ENCODE measurements at places on chromosomes 6 and 20. TPM values are rescaled to one million over a fixed set of nuclear protein-coding genes. Genes with fewer than 3 reads are reported as not detected.
A peak's percentile ranks its signal among the peaks of the same experiment; 100 is the strongest.

Gene RAD21L1
- not detected for total RNA-seq

Gene FAM83B
- 29.2 TPM for total RNA-seq

Gene ADAT2
- total RNA-seq, result 4.2 TPM

Gene ACSS1
- 20.5 TPM for total RNA-seq

Gene NINL
- 27.1 TPM for total RNA-seq

Gene PNPLA1
- total RNA-seq, result 0.57 TPM

Gene NKX2-4
- not detected for total RNA-seq

Gene TAF8
- total RNA-seq, result 25.1 TPM

- no peaks in the 10 kb centered on the region for H3K27me3 ChIP-seq
- H3K4me3 ChIP-seq, result no peak overlapping the region
- peak overlapping the region; percentile 14 for H3K27ac ChIP-seq
- peaks cover 10% of the 10 kb centered on the region for H3K4me1 ChIP-seq
- peaks cover 7% of the 10 kb centered on the region for H3K36me3 ChIP-seq
These were observed 10.7 kb downstream of the MAPRE1 start for GRCh38 chr20:32830437-32830836.

GRCh38 chr6:86934365-86934764, 3.0 kb upstream of the HTR1E start:
- H3K27ac ChIP-seq, result no peak overlapping the region
- H3K36me3 ChIP-seq, result no peaks in the 10 kb centered on the region
- H3K4me1 ChIP-seq, result no peaks in the 10 kb centered on the region

- peaks cover 11% of the 10 kb centered on the region for H3K4me1 ChIP-seq
- no peaks in the 10 kb centered on the region for H3K36me3 ChIP-seq
- DNase-seq, result peak; percentile 22
- H3K4me3 ChIP-seq, result no peak overlapping the region
- peak overlapping the region; percentile 11 for H3K27ac ChIP-seq
These were observed 33.7 kb downstream of the RNF146 start for GRCh38 chr6:127300411-127300810.

DNA sequence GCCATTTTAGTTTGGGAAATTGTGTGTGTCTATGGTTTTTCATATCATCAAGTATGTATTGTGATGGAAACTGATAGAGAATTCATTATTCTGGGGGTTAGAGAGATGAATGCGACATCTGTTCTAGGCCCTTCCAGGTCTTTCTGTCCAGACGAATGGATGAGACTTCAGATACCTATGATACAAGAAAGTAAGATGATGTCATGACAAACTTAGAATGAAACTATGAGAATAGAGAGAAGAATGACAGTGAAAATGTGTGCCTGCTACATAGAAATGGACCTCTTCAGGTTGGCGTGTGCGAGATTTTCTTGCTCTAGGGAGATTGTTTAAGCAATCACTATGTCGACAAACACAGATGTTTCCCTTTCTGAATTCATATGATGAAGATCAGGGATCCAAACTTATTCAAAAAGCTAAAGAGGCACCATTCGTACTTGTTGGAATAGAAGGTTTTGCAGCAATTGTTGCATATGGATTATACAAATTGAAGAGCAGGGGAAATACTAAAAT, 76.1 kb downstream of the SCAND1 start:
- H3K4me3 ChIP-seq, result no peak overlapping the region
- no peak overlapping the region for H3K27ac ChIP-seq
- H3K36me3 ChIP-seq, result no peaks in the 10 kb centered on the region
- H3K27me3 ChIP-seq, result no peaks in the 10 kb centered on the region

DNA sequence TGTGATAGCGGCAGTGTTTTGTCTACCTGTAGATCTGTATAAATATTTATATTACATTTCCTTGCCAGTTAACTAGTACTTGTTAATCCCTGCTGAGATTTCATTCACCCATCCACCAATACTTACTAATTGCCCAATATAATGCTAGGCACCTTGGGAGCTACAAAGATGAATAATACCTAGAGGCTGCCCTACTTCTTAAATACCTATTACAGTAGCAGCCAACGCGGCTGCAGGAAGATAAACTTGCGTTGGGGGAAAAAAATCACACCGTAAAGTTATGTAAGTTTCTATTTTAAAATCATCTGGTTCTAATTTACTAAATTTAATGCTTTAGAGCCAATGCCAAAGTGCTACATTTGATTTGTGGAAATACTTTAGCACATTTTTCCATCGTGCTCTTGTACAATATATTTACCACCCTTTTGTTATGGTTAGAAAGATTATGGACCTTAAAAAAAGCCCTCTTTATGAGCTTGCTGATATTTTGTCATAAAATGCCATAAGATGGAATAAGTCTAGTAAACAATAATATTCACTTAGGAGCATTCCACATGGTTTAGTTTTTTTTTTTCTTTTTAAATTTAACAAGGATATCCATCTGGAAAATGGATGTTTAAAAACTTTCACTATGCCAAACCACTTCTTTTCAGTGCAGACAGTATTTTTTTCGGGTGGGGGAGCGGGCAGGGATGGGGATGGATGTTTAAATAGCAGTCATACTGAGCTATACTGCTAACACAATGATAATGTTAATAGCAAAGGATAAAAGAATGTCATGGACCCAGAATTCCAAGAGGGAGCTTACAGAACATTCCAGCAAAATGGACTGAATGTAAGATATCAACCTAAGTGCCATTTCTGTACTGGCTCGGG, 13.2 kb upstream of the NEDD9 start:
- H3K27ac ChIP-seq, result peak overlapping the region; percentile 79
- H3K36me3 ChIP-seq, result no peaks in the 10 kb centered on the region
- DNase-seq, result no peak

GRCh38 chr6:76465410-76465809, 392.9 kb upstream of the IMPG1 start:
- no peaks in the 10 kb centered on the region for H3K36me3 ChIP-seq
- H3K27me3 ChIP-seq, result no peaks in the 10 kb centered on the region
- no peaks in the 10 kb centered on the region for H3K4me1 ChIP-seq
- no peak overlapping the region for H3K4me3 ChIP-seq

GRCh38 chr20:2767768-2768631, 32.4 kb downstream of the CPXM1 start:
- no peak overlapping the region for H3K27ac ChIP-seq
- H3K36me3 ChIP-seq, result no peaks in the 10 kb centered on the region
- H3K27me3 ChIP-seq, result peaks cover 3% of the 10 kb centered on the region
- no peak for DNase-seq
- H3K4me1 ChIP-seq, result no peaks in the 10 kb centered on the region
